ENCODE measurements at places on chromosomes 7 and 10.

DNA sequence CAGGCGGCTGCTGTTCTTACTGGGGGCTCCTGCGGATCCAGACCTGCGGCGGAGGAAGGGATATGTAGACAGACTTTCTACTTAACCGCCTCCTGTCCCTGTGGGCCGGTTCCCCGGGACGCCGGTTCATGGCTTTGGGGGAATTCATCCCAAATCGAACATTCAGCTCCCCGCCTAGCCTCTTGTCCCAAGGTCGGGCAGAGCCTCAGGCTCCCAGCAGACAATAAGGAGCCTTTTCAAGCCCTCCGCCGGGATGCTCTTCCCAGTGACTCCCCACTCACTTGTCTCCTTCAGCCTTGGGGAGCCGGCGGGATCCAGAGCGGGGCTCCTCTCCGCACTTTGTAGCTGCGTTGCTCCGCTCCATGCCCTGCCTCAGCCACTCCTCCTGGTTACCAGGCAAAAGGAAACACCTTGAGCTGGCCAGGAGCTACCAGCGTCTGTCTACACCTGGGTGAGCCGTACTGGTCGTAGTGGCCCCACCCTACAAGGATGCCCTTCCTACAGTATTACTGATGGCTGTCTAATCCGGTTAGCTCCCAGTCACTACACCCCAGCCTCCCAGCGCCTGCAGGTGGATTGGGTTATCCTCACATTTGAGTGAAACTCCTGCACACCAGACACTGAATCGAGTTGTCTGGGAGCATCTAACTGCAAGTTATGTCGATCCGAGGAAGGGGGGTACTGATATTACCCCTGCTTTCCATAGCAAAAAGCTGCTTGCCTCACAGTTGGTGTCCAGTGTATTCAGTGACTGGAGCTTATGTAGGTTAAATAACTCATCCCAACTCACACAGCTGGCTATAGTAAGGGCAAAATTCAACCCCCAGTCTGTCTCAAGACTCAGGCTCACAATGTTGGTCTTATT, at the start of gene C10orf95:
Gene C10orf95, minus strand, starts transcription at position 439 of the 865 bp plus-strand sequence. CDS start 450 bp downstream, outside the sequence.
- peak; percentile 11 for DNase-seq

DNA sequence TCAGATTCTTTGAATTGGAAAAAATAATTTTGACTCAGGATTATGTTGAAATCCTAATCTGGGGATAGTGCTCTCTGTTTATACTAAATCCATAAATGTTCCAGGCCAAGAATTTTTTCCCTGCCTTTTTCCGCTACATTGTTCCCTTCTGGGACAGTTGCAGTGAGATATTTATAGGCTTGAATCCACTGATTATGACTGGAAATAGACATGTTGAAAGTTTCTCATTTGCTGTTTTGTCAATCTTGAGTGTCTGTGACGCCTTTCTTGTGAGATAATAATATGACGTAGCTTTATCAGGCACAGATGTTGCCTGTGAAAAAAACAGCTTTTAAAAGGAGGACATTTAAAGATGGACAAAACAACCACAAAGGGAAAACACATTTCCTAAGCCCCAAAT, 155.9 kb downstream of the ARID5B start:
- DNase-seq, result no peak

- DNase-seq, result peak; percentile 93
Observed at GRCh38 chr7:105876091-105876963, at the start of gene ATXN7L1. Gene ATXN7L1 (minus strand): TSS chr7:105876599. CDS start chr7:105876558, 41 bp downstream.

DNA sequence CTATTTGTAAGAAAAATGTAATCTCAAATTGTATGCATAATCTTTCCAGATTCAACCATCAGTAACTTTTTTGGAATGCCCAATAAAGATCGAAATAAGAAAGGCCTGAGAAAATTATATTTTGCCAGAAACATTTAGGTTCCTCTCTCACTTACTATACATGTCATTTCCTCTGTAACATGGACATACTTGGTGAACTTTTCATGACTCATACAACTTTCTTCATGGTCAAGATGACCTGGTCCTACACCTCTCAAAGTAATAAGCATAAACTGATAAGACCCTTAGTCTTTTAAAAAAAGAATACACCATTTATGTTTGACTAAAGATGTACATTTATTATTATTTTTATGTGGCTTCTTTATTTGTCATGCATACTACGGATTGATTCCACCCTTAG, 125.3 kb downstream of the REEP3 start:
- no peak for DNase-seq

All from NCI-H345 (cell line).